Activated T-helper 9 cell treated with anti-CD3 and anti-CD28 coated beads, Interleukin-2, amount 50 U/mL, for 16 hours (primary cell): ENCODE measurements at places on chromosomes 1 and 21.

GRCh38 chr1:56432166-56432971, 147.0 kb downstream of the PLPP3 start:
- DNase-seq: no peak

GRCh38 chr1:22754824-22755223, 44.2 kb downstream of the EPHB2 start:
- no peak for DNase-seq

DNA sequence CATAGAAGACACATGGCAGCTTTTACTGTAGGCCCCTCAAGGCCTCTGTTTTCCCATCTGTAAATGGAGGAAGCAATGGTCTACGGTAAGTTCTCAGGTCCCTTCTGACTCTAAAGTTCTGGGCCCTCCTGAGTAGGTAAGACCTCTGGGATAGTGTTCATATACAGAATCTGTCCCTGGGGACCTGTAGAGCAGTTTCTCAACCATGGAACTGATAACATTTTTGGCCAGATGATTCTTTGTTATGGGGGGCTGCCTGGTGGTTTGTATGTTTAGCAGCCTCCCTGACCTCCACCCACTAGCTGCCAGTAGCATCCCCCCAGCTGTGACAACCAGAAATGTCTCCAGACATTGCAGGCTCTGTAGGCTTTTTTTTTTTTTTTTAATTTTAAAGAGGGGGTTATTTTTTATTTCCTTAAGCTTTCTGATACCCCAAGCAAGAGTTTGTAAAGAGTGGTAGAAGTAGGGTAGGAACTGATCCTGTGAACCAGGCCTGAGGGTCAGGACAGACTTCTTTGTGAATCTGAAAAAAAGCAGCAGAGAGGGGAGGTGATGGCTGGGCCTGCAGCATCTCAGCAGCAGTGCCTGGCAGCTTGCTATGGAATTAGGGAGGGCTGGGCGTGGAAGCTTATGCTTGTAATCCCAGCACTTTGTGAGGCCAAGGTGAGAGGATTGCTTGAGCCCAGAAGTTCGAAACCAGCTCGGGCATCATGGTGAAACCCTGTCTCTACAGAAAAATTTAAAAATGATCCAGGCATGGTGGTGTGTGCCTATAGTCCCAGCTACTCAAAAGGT, 20.2 kb upstream of the TCEA3 start:
- DNase-seq: no peak

GRCh38 chr1:10597492-10598388, 123.0 kb downstream of the PEX14 start:
- no peak for DNase-seq

- DNase-seq: no peak
Observed at GRCh38 chr1:69284508-69284907, 283.2 kb upstream of the LRRC7 start.

- DNase-seq: no peak
Observed at GRCh38 chr1:17308593-17308992, 596 bp downstream of the PADI4 start.

- DNase-seq: no peak
Observed at GRCh38 chr1:54851406-54851805, 35.6 kb downstream of the DHCR24 start.

GRCh38 chr1:71357708-71358107, 276.9 kb upstream of the ZRANB2 start:
- DNase-seq: no peak

GRCh38 chr1:240804475-240804874, 192.5 kb upstream of the GREM2 start:
- no peak for DNase-seq

- DNase-seq: no peak
Observed at GRCh38 chr1:165234149-165234548, 122.4 kb downstream of the LMX1A start.

DNA sequence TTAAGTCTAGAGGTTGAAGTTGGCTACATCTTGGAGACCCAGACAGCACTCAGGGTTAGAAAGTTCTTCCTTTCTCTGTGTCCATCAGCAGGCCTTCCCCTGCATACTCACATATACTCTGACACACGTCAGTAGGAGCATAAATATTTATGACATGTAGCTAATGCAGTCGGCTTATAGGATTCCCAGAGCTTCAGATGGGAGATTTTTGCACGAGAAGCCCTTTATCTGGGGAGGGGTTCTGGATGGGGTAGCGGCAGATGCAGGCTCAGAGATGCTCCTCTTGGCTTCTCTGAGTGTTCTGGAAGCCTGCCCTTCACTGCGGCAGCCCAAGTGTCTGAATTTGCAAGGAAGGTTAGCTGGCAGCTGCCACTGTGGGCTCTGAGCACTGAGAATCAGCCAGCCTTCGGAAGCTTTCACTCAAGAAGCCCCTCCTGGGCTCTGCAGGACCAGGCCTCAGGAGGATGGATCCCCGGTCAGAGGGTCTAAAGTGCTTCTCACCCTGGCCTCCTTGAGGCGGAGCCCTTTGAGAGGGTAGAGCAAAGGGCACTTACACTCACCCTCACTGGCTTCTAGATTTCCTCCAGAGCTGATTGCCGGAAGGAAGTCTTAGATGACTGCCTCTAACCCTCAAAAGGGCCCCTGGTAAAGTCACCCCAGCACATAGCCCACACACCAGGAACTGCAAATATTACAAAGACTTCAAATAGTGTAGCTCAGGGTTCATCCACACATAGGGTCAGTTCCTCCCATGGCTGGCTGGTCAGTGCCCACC, 68.1 kb upstream of the NFASC start:
- no peak for DNase-seq

- DNase-seq: no peak
Observed at GRCh38 chr1:234271243-234271606, 102.0 kb upstream of the COA6 start.

- DNase-seq: no peak
Observed at GRCh38 chr1:43987159-43987902, 4.1 kb upstream of the CCDC24 start.

DNA sequence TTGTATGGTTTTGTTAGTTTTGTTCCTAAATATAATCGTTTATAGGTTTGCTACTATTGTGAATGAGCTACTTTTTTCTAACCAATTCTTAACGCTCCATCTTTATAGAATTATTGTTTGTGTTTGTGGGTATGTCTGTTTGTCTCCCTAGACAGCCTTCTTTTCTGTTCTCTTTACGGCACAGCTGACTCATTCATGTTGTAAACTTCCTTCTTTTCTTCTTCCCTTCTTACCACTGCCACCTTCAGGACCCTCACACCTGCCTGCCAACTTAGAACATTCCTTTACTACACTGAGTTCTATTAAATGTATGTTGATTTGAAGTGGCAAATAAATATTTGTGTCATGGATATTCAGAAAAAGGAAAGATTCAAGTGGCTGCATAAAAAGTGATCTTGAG, 29.1 kb downstream of the AK5 start:
- DNase-seq: no peak

DNA sequence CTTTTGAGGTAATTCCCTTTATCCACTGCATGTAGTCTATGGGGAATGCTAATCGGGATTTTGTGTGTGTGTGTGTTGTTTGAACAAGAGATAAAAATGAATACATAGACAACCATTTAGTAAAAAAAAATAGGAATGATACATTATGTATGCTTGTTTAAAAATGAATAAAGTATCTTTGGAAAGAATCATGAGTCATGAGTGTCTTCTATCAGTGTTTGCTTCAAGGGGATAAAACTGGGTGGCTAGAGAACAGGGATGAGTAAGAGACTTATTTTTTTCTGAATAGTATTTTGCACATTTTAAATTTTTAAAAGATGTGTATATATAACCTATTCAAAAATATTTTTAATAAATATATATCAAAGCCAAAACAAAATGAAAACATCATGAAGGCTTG, 839.4 kb upstream of the ADGRL4 start:
- no peak for DNase-seq
